ENCODE measurements at places on chromosomes 1 and 21.

GRCh38 chr1:78665809-78666208 lies 16.2 kb downstream of the IFI44 start:
- no peak for DNase-seq

DNA sequence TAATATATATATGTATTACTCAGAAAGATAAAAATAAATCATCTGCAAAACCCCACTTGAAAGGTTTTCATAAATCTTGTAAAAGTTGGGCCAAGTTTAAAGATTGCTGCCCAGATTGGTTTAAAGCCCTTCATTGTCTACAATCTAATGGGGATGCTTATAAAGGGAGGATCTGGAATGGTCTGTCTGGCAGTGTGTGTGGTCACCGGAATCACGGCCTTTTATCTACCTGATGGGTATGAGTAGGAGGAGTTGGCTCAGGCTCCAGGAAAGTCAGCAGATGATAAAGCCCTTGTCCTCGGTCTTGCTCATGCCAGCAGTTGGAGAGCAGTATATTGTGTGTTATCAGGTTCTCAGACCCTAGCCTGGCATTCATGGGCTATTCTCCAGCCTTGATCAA lies 197.7 kb downstream of the ROR1 start:
- DNase-seq: no peak

DNA sequence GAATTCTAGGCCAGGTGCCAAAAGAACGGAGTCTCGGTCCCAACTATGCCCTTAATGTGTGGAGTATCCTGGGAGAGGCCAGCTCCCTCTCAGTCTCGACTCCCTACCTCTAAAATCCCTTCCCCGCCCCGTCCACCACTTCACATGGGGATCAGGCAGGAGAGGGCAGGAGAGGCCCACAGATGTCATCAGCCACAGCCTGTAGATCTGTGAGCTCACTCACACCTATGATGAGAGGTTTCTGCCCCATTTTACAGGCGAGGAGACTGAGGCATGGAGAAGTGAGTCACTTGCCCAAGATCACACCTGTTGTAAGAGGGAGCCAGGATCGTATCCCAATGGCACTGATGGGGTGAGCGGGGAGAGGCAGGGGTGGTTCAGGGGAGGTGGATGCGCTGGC lies 20.4 kb upstream of the EPHA8 start:
- no peak for DNase-seq

DNA sequence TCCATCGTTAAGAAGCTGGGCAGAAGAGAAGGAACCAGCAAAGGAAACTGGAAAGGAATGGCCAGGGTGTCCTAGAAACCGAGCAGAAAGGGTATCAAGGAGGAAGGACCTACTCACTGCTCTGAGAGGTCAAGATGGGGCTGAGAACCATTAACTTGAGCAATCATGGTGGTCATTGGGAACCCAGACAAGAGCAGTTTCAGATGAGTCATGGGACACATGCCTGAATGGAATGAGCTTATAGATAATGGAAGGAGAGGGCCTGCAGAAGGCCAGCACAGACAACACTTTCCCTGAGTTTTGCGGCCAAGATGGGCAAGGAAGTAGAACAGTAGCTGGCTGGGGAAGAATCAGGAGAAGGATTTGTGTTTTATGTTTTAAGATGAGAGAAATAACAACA lies 383.2 kb downstream of the KIF26B start:
- no peak for DNase-seq
